Ascending aorta (tissue), 2 donors: ENCODE measurements at places on chromosomes 1 and 21. TPM values are rescaled to one million over a fixed set of nuclear protein-coding genes. Genes with fewer than 3 reads are reported as not detected.

- H3K4me1 ChIP-seq: peaks cover 3% of the 10 kb centered on the region
- H3K4me3 ChIP-seq: peak overlapping the region; percentile 53
- no peak for DNase-seq
- no peaks in the 10 kb centered on the region for H3K27me3 ChIP-seq
- H3K27ac ChIP-seq: peak overlapping the region; percentile 77
Measured at GRCh38 chr1:44740179-44740617, 561 bp downstream of the KIF2C start.

DNA sequence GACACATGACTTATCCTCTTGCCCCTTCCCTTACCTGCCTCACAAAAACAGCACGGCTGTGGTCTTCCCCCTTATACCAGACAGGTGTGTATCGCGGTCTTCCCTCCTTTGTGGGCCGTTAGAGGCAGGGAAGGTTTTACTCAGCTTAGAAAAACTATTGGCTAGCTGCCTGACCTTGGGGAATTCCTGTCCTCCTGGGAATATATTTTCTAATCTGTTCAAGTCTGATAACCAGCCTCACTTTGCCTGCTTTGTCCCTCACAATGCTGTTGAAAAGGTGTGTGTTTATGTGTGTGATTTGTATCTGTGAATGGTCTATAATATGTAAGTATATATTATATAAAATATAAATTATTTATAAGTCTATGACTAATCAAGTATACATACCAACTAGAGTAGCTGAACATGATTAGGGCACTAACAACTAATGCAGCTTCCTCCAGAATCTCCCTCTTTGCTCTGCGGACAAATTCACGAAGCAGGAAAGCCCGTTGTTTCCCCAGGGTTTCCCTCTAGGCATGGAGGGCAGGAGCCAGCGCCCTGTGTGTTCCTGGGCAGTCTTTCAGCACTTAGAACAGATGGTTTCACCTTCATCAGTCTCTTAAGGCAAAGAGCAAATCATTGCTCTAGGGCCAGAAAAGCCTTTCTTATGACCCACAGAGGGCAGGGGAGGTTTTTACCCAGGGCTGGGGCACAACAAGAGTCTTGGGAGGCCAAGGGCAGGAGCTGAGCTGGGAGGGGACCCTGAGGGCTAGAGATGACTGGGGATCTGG is 25.6 kb downstream of the SLC26A9 start:
- peaks cover 33% of the 10 kb centered on the region for H3K4me1 ChIP-seq
- H3K27ac ChIP-seq: peak overlapping the region; percentile 81
- no peaks in the 10 kb centered on the region for H3K27me3 ChIP-seq
- H3K4me3 ChIP-seq: no peak overlapping the region

GRCh38 chr1:51168266-51168845 is 66.3 kb downstream of the C1orf185 start:
- H3K27me3 ChIP-seq: no peaks in the 10 kb centered on the region
- H3K4me3 ChIP-seq: no peak overlapping the region
- H3K27ac ChIP-seq: no peak overlapping the region
- no peak for DNase-seq
- H3K4me1 ChIP-seq: no peaks in the 10 kb centered on the region
- no peaks in the 10 kb centered on the region for H3K36me3 ChIP-seq

DNA sequence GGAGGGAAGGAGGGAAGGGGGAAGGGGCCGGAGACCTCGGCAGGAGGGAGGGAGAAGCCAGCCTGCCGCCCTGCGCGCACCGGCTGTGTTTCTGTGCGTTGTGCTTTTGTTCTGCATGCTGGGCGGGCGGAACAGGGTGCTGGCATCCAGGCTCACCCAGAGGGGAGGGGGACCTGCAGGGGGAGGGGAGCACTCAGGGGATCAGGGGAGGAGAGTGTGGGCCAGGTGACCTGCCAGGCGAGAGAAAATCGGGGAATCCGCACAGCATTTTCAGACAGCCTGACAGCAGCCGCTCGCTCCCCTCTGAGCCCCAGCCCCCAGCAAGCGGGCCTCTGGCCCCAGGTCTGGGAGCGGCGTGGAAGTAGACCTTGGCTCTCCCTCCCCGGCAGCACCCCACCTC is 54.7 kb downstream of the RIPK4 start:
- H3K27me3 ChIP-seq: no peaks in the 10 kb centered on the region
- DNase-seq: no peak
- H3K4me1 ChIP-seq: no peaks in the 10 kb centered on the region
- no peaks in the 10 kb centered on the region for H3K36me3 ChIP-seq

- H3K36me3 ChIP-seq: no peaks in the 10 kb centered on the region
- H3K4me3 ChIP-seq: no peak overlapping the region
- peaks cover 31% of the 10 kb centered on the region for H3K4me1 ChIP-seq
- DNase-seq: no peak
Measured at GRCh38 chr1:181131255-181131941, 42.9 kb downstream of the IER5 start.

- H3K4me1 ChIP-seq: no peaks in the 10 kb centered on the region
- H3K27ac ChIP-seq: no peak overlapping the region
- no peak overlapping the region for H3K4me3 ChIP-seq
Measured at GRCh38 chr1:206550446-206550845, 43.1 kb downstream of the RASSF5 start.

Gene CCDC190
- 1.9 TPM for total RNA-seq

- no peaks in the 10 kb centered on the region for H3K27me3 ChIP-seq
- no peak overlapping the region for H3K27ac ChIP-seq
- H3K4me1 ChIP-seq: no peaks in the 10 kb centered on the region
- H3K36me3 ChIP-seq: no peaks in the 10 kb centered on the region
Measured at GRCh38 chr1:154403261-154403943, 1.7 kb upstream of the IL6R start.
